Activated T-cell treated with anti-CD3 and anti-CD28 coated beads, Interleukin-2, amount 50 U/mL, for 72 hours (primary cell): ENCODE measurements at places on chromosomes 12 and 14.

DNA sequence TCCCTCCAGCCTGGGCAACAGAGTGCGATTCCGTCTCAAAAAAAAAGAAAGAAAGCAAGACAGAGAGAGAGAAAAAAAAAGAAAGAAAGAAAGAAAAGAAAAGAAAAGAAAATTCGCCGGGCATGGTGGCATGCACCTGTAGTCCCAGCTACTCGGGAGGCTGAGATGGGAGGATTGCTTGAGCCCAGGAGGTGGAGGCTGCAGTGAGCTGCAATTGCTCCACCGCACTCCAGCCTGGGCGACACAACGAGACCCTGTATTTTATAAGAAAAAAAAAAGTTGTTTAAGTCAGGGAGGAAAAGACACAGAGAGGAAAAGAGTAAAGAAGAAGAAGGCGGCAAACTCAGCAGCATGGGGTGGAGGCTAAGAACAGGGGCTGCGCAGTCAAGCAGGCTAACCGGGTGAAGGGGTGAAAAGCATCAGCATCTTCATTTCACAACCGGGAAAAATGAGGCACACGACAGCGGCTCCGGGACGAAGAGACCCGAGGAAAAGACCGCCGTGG is 557 bp upstream of the FICD start:
- peak overlapping the region; percentile 92 for H3K4me3 ChIP-seq
- H3K4me1 ChIP-seq, result peaks cover 39% of the 10 kb centered on the region
- H3K27me3 ChIP-seq, result no peaks in the 10 kb centered on the region
- H3K27ac ChIP-seq, result peak overlapping the region; percentile 88
- peaks cover 3% of the 10 kb centered on the region for H3K36me3 ChIP-seq
- no peak for DNase-seq

DNA sequence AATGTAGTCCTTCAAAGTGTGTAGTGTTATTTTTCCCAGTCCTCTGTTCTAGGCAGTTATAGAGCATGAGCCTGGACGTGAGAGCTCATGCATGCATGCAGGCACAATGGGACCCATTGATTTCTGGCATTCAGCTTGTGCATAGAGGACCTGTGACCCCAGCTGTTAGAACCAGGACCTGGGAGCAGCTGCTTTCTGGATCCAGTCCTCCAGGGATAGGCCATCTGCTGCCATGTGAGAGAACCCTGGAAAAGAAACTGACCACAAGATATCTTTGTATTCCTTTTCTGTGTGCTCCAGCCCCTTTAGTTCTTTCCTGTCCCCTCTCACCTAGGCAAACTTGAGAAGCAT is 76.9 kb downstream of the SUSD6 start:
- no peaks in the 10 kb centered on the region for H3K27me3 ChIP-seq
- H3K4me1 ChIP-seq, result peaks cover 68% of the 10 kb centered on the region
- H3K36me3 ChIP-seq, result peaks cover 13% of the 10 kb centered on the region
- peak overlapping the region; percentile 1 for H3K4me3 ChIP-seq
- DNase-seq, result no peak

- H3K27ac ChIP-seq, result no peak overlapping the region
- H3K4me1 ChIP-seq, result no peaks in the 10 kb centered on the region
- H3K4me3 ChIP-seq, result no peak overlapping the region
- DNase-seq, result no peak
- H3K36me3 ChIP-seq, result no peaks in the 10 kb centered on the region
- no peaks in the 10 kb centered on the region for H3K27me3 ChIP-seq
Measured at GRCh38 chr14:22448035-22448904, 140.8 kb downstream of the DAD1 start.

DNA sequence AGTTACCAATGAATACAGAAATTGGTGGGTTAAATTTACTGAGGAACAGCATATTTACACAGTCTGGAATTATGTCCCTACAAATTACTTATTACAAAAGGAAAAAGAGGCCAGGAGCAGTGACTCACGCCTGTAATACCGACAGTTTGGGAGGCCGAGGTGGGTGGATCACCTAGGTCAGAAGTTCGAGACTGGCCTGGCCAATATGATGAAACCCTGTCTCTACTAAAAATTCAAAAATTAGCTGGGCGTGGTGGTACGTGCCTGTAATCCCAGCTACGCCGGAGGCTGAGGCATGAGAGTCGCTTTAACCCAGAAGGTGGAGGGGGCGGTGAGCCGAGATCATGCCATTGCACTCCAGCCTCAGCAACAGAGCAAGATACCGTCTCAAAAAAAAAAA is 52.6 kb downstream of the HECTD1 start:
- peaks cover 27% of the 10 kb centered on the region for H3K36me3 ChIP-seq
- H3K27me3 ChIP-seq, result no peaks in the 10 kb centered on the region
- DNase-seq, result no peak

GRCh38 chr12:93524386-93525133 is 47.9 kb upstream of the SOCS2 start:
- no peak overlapping the region for H3K27ac ChIP-seq
- no peak for DNase-seq
- no peak overlapping the region for H3K4me3 ChIP-seq
- no peaks in the 10 kb centered on the region for H3K4me1 ChIP-seq
- peaks cover 14% of the 10 kb centered on the region for H3K27me3 ChIP-seq

- no peak overlapping the region for H3K4me3 ChIP-seq
- H3K4me1 ChIP-seq, result no peaks in the 10 kb centered on the region
- H3K36me3 ChIP-seq, result peaks cover 4% of the 10 kb centered on the region
- H3K27me3 ChIP-seq, result no peaks in the 10 kb centered on the region
- no peak for DNase-seq
Measured at GRCh38 chr12:111976291-111976690, 36.7 kb downstream of the TMEM116 start.

DNA sequence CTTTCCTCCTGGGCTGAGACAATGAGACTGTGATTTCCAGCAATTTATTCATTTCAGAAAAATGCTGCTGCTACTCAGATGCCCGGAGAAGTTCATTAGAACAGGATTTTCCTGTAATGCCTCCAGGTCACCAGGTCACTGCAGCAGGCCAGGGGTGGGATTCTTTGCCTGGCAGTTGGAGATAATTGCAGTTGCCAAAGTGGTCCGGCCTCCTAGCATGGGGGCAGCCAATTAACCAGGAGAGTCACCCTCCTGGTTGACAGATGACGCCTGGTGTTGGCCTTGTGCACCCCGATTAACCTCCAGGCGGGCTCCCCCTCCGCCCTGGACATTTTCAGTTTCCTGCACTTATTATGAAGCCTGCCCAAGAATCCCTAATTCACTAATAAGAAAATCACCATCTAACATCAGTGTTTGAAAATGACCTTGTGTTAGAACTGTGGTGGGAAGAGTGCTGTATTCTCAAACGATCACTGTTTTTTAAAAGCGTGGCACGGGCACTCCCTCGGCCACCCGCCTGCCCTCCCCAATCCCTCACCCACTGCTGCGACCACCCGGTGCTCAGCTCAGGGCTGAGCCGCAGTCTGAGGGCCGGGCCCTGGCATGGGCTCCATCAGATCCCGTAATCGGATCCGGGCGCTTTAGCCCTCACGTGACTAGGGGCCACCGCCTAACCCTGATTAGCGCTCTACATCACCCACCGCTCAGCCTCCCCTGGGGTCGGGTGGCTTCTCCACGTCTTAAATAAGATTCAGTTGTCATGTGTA is 12.9 kb downstream of the RIMBP2 start:
- H3K27ac ChIP-seq, result no peak overlapping the region
- H3K4me1 ChIP-seq, result no peaks in the 10 kb centered on the region
- no peaks in the 10 kb centered on the region for H3K27me3 ChIP-seq
- no peaks in the 10 kb centered on the region for H3K36me3 ChIP-seq
- DNase-seq, result no peak

GRCh38 chr12:69431591-69432222 is 38.5 kb upstream of the FRS2 start:
- no peaks in the 10 kb centered on the region for H3K4me1 ChIP-seq
- H3K27me3 ChIP-seq, result no peaks in the 10 kb centered on the region
- H3K36me3 ChIP-seq, result no peaks in the 10 kb centered on the region
- H3K4me3 ChIP-seq, result no peak overlapping the region

DNA sequence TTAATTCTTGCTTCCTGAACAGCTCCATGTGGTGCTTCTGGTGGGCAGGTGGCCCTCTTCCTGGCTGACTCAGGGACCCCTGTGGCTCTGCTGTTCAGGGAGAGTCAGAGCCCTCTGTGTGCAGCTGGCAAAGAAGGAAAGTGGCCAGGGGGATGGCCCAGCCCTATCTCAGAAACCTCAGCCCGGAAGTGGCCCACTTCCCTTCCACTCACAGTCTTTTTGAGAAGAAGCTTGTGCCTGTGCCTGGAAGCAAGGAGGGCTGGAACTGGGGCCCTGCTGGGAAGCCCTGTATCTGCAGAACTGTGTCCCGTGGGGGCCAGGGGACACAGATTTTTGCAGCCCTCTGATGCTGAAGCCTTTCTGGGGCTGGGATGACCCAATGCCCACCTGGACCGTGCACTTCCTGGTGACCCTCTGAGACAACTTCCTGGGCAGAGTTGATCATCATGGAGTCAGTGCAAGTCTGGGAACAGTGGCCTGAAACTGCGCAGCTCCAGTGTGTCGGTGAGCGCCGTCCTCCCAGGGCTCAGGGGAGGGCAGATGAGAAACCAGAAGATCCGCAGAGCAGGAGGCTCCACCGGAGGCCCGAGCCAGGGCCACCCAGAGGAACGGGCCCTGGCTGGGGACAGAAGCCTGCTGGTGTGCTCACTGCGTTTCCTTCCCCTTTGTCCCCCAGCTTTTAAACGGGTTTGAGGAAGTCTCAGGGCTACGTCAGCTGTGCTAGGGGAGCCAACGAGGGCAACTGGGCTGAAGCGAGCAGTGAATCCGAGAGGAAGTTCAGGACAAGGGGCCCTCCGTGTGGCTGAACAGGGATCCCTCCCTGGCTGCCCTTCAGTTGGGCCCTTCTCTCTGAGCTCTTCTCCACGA is 217.4 kb upstream of the RTL1 start:
- no peak overlapping the region for H3K27ac ChIP-seq
- H3K36me3 ChIP-seq, result no peaks in the 10 kb centered on the region
- peaks cover 11% of the 10 kb centered on the region for H3K27me3 ChIP-seq
- peaks cover 24% of the 10 kb centered on the region for H3K4me1 ChIP-seq
- H3K4me3 ChIP-seq, result peak overlapping the region; percentile 48

GRCh38 chr14:41586237-41586636 is 20.4 kb upstream of the LRFN5 start:
- no peak overlapping the region for H3K27ac ChIP-seq
- no peak overlapping the region for H3K4me3 ChIP-seq
- no peaks in the 10 kb centered on the region for H3K36me3 ChIP-seq
- DNase-seq, result no peak
- no peaks in the 10 kb centered on the region for H3K4me1 ChIP-seq
- H3K27me3 ChIP-seq, result no peaks in the 10 kb centered on the region

DNA sequence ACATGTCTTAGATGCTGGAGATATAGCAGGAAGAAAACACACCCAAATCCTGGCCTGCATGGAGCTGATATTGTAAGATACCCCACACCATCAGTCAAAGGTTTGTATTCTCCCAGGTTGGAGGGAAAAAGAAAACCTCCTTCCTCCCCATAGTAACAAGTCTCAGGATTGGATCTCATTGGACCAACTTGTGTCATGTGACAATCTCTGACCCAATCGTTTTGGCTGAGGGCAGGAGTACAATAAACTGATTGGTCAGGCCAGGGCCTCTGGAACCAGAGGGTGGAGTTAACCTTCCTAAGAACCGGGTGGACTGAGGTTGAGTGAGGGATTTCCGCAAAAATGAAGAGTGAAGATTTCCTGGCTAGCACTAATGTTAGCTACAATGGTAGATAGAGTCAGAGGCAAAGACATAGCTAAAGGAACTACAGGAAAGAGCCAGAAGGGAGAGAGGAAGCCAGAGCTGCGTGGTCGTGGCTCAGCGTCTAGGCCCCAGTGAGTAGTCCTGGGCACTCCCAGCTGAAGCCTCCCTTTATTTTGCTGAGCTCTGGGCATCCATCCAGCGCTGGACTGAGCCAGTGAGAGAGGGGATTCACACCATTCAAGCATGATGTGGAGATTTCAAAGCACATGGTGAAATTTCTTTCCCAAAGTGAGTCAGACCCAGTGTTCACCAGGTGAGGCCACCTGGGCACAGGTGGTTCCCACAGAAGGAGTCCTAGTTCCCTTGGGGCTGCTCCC is 219.9 kb downstream of the AACS start:
- no peak overlapping the region for H3K4me3 ChIP-seq
- H3K4me1 ChIP-seq, result peaks cover 15% of the 10 kb centered on the region
- H3K27me3 ChIP-seq, result peaks cover 18% of the 10 kb centered on the region
- no peak for DNase-seq
- no peaks in the 10 kb centered on the region for H3K36me3 ChIP-seq

GRCh38 chr12:4762773-4763172 is 42.6 kb downstream of the GALNT8 start:
- H3K27ac ChIP-seq, result no peak overlapping the region
- no peaks in the 10 kb centered on the region for H3K36me3 ChIP-seq
- no peak overlapping the region for H3K4me3 ChIP-seq
- H3K27me3 ChIP-seq, result no peaks in the 10 kb centered on the region
- no peaks in the 10 kb centered on the region for H3K4me1 ChIP-seq

DNA sequence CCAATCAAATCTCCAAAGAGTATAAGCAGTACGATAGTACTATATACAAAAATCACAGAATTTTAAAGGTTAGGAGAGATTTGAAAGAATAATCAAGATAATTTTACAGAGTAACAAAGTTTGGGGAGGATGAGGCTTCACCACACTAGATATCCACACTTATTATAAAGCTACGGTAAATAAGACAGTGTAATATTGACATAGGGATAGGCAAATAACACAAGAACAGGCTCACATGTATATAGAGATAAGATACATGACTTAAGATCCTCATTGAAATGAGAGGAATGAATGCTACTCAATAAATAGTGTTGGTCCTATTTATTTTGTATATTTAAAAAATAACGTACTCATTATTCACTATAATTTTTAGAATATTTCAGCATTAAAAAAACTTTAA is 26.2 kb downstream of the NUMB start:
- H3K4me1 ChIP-seq, result peaks cover 1% of the 10 kb centered on the region
- no peaks in the 10 kb centered on the region for H3K27me3 ChIP-seq
- H3K27ac ChIP-seq, result no peak overlapping the region
- no peaks in the 10 kb centered on the region for H3K36me3 ChIP-seq
- DNase-seq, result no peak

DNA sequence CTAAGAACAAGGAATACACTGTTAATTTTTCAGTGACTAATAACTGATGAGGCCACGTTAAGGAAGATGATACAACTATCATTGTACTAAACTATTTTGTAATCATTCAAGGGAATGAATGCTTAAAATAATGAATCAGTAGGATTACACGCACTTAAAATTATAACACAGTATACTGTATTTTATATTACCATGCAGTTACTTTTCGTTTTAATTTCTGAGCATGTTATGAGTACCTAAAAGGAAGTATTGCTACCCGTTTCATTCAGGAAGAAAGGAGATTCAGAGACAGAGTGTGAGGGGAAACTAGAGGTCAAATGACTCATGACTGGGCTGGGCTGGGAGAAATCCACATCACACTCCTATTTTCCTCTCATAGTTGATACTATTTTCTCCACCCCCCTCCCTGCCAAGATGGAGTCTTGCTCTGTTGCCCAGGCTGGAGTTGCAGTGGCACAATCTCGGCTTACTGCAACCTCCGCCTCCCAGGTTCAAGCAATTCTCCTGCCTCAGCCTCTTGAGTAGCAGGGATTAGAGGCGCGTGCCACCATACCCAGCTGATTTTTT is 202.0 kb downstream of the PPM1H start:
- H3K4me1 ChIP-seq, result no peaks in the 10 kb centered on the region
- no peaks in the 10 kb centered on the region for H3K36me3 ChIP-seq
- H3K27ac ChIP-seq, result no peak overlapping the region
- DNase-seq, result no peak
- no peak overlapping the region for H3K4me3 ChIP-seq
